ENCODE measurements at places on chromosomes 11 and 22.

GRCh38 chr11:12156301-12157140 is 46.1 kb downstream of the MICAL2 start:
- no peak for DNase-seq

DNA sequence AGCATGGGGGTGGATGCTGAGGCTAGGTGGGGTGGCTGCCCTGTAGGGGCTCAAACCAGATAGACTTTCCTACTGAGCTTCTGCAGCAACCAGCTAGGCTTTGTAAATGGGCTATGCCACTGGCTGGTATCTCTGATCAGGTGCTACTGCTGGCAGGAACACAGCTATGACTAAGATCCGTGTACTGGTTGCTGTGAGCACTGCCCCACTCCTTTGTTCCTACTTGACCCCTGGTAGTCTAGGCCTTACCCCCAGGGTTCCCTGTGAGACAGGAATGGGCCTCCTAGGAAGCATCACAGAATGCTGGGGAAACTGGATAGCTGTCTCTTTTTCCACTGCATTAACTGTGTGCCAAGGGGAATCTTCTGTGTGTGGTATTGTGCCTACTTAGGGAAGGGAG is 58.4 kb upstream of the GAB2 start:
- DNase-seq = no peak

DNA sequence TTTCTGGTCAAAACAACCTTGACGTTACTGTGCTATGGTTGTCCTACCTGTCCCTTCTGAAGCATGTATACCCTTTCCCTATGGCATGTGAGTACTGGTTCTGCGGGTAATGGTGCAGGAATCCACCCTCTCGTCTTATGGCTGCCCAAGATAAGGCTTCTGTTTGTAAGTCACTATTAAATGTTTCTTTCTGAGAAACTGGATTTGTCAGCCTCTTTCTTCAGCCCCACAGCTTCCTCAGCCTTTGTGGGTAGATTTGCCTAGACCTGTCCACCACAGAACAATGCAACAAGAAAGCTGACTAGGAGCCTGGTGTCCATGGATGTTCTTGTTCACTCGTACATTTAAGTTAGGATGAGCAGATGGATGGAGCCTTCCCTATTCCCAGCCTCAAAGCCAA is 14.4 kb downstream of the MMP7 start:
- DNase-seq = no peak

- DNase-seq = peak; percentile 69
Observed at GRCh38 chr22:46036558-46037408, 59.8 kb upstream of the WNT7B start.

GRCh38 chr11:44305470-44306051 is 4.4 kb downstream of the ALX4 start:
- peak; percentile 49 for DNase-seq

GRCh38 chr11:86456075-86456939 is 81.6 kb downstream of the CCDC81 start:
- DNase-seq = peak; percentile 95

DNA sequence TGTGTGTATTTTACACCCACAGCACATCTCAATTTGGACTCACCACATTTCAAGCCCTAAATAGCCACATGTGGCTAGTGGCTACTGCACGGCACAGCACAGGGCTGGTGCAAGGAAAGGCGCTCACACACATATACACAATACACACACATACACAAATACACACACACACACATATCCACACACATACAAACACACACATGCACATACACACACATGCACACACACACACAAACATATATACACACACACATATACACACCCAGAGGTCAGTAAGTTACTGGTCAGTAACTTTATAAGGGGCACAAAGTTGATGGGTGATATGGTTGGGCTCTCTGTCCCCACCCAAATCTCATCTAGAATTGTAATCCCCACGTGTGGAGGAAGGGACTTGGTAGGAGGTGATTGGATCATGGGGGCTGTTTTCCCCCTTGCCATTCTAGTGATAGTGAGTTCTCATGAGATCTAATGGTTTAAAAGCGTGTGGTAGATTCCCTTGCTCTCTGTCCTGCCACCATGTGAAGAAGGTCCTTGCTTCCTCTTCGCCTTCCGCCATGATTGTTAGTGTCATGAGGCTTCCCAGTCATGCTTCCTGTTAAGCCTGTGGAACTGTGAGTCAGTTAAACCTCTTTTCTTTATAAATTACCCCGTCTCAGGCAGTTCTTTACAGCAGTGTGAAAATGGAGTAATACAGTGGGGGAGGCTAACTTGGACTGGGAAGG is 37.6 kb upstream of the DKK3 start:
- DNase-seq = no peak

DNA sequence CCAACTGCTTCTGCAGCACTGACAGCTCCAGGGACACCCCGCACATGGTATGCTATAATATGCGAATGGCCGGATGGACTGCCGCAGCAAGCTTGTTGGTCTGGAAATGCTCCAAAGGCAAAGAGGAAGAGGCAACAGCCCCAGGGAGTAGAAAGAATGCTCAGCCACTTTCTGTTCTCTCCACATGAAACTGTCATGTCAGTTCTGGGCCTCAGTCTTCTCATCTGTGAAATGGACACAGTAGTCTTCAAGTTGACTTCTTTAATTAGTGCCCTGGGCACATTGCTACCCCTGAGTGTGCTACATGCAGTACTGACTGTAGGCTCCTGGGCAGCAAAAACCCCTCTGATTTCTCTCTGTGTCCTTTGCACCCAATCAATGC is 19.9 kb downstream of the IL10RA start:
- no peak for DNase-seq

DNA sequence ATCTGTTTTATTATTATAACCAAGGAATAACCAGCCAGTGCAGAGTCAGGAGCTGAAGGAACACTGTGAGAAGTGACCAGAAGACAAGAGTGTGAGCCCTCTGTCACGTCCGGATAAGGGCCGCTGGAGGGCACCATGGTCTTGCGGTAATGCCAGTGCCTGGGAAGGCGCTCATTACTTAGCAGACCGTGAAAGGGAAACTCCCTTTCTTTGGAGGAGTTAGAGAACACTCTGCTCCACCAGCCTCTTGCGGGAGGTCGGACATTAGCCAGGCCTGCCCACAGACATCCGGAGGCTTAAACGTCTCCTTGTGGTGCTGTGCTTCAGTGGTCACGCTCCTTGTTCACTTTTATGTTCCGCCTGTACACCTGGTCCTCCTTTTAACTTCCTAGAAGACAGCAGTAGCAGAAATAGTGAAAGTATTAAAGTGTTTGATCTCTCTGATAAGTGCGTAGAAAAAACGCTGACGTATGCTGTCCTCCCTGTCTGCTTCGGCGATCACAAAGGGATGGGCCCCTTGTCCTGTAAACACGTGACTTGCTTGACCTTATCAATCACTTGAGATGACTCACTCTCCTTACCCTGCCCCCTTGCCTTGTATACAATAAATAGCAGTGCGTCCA is 120.6 kb upstream of the LMO1 start:
- no peak for DNase-seq

DNA sequence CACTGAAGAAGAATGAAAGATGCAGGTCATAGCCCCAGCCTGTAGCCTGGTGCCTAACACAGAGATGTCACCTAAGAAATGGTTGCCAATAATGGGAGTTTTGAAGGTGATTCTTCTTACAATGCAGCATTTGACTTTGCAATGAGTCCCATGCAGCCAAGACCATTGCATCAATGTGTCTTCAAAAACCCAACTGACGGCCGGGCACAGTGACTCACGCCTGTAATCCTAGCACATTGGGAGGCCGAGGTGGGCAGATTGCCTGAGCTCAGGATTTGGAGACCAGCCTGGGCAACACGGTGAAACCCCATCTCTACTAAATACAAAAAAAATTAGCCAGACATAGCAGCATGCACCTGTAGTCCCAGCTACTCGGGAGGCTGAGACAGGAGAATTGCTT is 89.3 kb upstream of the ASPHD2 start:
- DNase-seq = no peak

DNA sequence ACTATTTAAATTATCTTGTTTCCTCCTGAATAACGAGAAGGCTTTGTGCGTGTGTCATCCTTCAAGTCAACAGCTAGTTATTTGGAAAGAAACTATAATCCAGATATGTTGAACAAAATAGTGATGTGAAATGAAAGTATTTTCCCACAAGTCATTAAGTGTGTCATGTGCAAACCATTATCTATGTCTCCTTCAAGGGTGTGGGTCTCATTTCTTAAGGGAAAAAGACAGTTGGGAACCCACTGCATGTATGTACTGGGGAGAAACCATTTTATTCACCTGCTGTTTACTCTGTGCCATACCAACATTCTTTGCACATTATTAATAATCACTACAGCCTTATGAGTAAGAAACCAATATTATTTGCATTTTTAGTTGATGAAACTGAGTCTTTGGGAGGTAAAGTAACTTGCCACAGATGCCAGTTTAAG is 145.3 kb upstream of the CTSC start:
- no peak for DNase-seq

- no peak for DNase-seq
Observed at GRCh38 chr11:8098361-8098760, 17.4 kb downstream of the TUB start.

- DNase-seq = no peak
Observed at GRCh38 chr11:1920128-1920908, 815 bp downstream of the TNNT3 start.

GRCh38 chr11:117673602-117674001 is 123.4 kb downstream of the DSCAML1 start:
- DNase-seq = no peak

GRCh38 chr22:31987218-31987617 is 42.9 kb downstream of the YWHAH start:
- no peak for DNase-seq

DNA sequence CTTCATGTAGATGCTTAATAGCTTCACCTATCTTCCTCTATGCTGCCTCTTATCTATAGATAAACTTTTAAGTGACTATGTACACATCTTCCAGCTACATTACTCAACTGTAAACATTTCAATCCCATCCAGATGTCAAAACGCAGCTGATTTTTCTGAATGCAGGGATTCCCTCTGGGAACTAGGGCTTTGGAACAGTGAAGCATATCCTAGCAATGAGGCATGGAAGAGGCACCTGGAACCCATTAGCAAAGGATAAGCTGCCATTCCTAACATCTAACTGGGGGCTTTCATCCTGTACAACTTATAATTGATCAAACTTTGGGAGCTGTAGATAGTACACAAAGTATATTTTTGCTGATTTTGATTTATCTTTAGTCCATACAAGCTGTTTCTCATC is 40.8 kb upstream of the OPCML start:
- no peak for DNase-seq

GRCh38 chr22:31912407-31912743 is 32.0 kb upstream of the YWHAH start:
- no peak for DNase-seq

- DNase-seq = no peak
Observed at GRCh38 chr22:27011133-27011532, 353.7 kb downstream of the MIAT start.

GRCh38 chr11:3605771-3606203 is 36.0 kb downstream of the ART5 start:
- no peak for DNase-seq

DNA sequence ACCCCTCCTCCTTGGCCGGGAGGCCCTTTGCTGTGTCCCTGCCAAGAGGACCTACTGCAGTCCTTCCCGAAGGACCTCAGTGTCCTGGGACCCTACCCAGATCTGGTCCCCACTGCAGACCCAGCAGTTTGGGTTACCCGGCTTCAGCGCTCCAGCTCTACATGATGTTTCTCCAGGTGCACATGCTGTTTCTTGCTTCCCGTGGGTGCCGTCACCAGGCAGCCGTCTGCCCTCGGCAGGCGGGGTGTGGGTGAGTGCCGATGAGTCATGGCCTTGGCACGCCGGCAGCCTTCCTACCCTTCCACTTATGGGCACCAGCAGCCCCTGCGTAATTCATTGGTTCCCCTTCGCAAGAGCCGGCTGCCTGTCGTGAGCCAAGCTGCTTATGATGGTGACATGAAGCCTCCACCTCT is 101.8 kb downstream of the BCR start:
- no peak for DNase-seq

DNA sequence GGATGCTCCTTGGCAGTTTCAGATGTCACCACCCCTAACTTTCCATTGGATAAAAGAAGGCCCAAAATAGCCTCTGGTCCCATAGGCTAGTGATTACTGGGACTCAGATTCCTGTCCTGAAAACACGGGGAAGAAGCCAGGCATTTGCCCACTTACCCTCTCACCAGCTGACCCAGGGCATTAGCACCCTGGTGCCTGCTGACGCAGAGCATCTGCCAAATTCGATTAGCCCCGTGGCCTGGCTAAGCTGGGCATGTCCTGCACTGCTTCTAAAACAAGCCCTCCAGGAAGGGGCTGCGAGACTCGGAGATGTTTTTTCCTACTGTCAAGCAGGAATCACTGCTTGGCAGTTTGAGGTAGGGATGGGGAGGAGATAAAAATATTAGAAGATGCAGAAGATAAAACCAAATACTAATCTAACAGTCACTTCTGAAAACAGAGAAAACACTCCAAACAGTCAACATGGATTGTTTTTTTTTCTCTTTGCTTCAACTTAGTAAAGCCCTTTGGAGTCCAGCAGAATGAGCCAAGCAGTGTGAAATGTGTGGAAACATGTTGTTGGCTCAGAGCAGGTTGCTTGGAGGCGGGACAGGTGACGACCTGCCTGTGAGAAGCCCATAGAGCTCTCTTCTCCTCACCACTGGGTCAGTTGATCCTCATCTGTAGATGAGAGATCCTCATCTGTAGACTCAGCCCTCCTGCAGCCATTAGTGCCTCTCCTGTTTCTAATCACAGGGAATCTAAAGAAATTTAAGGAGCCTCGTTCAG is 54.0 kb downstream of the BDNF start:
- no peak for DNase-seq

GRCh38 chr22:50531962-50532674 is 2.3 kb upstream of the TYMP start:
- DNase-seq = peak; percentile 40

DNA sequence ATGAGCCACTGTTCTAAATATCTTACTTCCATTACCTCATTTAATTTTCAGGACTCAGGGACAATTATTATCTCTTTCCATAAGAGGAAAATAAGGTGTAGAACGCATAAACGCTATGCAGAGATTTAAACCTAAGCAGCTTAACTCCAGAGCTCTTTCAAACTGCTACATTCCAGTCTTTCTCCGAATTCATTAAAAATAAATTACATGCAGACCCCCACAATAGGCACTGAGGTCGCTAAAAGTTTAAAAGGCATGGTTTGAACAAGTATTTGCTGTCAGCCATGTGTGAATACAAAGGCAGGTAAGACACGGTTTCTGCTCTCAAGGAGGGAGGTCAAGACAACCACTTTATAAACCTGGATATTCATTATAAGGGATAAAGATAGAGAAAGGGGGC is 983 bp downstream of the NARS2 start:
- no peak for DNase-seq

DNA sequence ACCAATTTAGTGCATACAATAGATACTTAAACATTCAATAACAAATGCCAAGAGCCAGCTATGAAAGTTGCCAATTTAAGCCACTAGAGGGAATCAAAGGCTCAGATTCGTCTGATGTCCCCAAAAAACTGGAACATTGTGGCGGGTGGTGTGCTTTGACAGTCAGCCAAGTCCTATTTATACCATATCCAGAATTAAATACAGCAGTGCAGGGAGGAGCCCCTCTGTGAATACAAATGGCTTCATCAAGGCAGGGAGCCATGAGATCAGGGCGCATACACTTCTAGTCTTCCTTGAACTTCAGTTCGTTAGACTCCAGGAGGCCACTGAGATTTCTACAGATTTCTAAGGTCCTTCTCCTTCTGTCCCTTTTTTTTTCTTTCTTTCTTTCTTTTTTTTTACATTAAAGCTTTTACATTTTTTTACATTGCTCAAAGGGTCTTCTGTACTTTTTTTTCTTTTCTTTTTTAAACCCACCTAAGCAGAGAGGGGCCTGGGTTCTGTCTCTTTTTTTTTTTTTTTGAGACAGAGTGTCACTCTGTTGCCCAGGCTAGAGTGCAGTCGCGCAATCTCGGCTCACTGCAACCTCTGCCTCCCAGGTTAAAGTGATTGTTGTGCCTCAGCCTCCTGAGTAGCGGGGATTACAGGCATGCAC is 41.5 kb upstream of the HSPA8 start:
- peak; percentile 55 for DNase-seq

Measured in activated naive CD4-positive, alpha-beta T cell treated with anti-CD3 and anti-CD28 coated beads for 36 hours (primary cell).